ENCODE measurements at places on chromosomes 2 and 18. TPM values are rescaled to one million over a fixed set of nuclear protein-coding genes. Genes with fewer than 3 reads are reported as not detected.

Gene BMPR2
- 8.7 TPM for total RNA-seq

Gene PSTPIP2
- total RNA-seq = 13.5 TPM

Gene CD302
- 0.56 TPM for total RNA-seq

Gene CASP10
- 15.9 TPM for total RNA-seq

Gene IL37
- not detected for total RNA-seq

Gene KCNG2
- total RNA-seq = not detected

Gene IL36G
- total RNA-seq = not detected

Gene TMEM182
- total RNA-seq = 3.8 TPM

Gene FBLN7
- total RNA-seq = 40.2 TPM

GRCh38 chr2:121192576-121192975 lies 92.4 kb downstream of the TFCP2L1 start:
- no peak for DNase-seq

DNA sequence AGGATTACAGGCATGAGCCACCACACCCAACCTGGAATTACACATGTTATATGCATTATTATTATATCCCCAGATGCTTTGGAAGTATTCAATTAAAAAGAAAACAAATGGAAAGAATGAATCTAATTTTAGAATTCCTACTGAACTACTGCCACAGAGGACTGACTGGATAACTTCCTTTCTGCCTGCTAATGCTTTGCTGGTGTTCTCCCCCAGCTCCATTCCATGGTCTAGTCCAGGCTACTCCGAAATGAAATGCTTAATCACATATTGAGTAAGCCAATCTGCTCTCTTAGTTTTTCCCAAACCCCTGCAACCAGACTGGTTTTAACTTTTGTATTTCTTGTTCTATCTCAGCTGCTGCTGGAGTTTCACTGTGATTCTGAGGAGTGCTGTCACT lies 519.1 kb downstream of the SOX11 start:
- no peak for DNase-seq

DNA sequence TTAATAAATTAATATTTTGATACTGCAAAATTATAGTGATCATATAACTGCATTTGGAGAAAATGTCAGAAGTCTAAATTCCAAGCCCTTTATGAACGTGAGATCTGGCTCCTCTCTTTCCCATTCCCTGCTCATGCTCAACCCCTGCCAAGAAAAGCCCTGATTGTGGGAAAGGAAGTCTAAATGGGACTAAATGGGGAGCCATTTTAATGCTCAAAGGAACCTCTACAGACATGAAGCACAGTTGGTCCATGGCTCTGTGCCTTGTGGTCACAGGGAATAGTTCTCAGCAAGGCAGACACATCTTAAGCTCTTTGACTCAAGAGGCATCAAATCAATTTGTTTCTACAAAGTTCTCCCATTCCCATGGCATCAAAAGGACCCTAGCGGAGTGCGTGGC lies 29.3 kb upstream of the INSIG2 start:
- no peak for DNase-seq

GRCh38 chr2:12043131-12043530 lies 296.7 kb downstream of the LPIN1 start:
- no peak for DNase-seq

- no peak for DNase-seq
These were observed 816 bp downstream of the GALNT14 start for GRCh38 chr2:31137211-31138036.

DNA sequence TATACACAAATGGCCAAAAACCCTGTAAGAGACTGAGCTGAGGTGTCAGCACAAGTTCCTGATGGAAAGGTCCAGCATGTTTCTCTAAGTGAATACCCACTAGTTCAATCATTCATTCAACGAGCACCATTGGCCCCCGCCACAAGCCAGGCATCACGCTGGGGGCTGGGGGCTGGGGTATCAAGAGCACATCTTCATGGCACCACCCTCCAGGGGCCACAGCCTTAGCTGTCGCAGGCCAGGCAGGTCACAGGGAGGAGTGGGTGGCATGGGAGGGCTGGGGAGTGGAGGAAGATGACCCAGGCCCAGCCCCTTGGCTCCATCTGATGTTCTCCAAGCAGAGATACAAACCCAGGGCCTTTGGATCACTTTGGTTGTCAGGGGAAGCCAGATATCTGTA lies 97.9 kb downstream of the ACKR3 start:
- DNase-seq = no peak

- no peak for DNase-seq
These were observed 17.3 kb downstream of the CCDC93 start for GRCh38 chr2:117996525-117996924.

DNA sequence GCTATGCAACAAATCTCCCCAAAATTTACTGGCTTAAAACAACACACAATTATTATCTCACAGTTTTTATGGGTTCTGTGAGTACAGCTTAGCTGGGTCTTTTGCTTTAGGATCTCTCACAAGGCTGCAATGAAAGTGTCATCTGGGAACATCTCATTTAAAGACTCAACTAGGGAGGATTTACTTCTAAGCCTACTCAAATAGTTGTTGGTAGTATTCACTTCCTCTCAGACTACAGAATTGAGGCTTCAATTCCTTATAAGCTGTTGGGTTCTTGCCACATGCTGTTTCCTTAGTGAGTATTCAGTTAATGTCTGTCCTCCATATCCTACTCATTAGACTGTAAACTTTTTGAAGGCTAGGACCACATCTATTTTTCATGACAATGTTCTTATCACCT lies 72.3 kb downstream of the MDH1 start:
- no peak for DNase-seq

DNA sequence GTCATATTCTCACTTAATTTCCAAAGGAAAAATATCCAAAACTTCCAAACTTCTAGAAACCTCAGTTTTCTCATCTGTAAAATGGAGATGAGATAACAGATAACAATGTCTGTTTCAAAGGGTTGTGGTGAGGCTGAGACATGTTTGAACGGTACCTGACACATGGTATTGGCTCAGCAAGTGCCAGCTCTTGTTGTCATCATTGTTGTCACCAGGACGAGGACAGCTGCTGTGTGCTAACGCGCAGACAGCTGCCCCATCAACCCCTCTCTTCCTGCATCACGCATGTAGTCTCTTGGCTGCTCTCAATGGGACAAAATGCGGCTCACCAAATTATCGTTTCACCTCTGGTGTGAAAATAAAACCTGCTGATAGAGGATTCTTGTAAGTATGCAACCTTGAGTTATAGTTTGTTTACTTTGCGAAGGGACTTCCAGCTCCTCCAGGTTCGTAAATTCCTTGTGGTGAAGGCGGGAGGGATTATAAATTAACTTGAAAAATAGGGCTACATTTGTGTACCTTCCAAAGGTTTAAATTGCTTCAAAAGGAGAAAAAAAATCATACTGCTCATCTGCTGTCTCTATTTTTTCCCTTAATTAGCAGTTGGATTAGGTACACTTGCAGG lies 605.4 kb downstream of the BCL11A start:
- no peak for DNase-seq

DNA sequence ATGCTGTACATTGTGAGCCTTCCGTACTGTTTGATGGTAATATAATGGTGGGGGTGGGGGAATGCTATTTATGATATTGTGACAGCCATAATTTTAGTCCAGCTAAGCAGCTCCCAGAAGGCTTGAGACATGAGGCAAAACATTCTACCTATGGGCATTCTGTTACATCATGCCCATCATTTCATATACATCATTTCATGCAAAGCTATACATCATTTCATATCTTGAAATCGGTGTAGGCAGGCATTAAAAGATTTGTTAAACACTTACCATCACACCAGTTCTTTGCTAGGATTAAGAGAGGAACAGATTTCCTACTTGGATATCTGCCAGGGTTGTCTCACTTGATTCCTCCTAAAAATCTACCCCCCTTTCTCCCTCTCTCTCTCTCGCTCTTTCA lies 84.5 kb downstream of the COL5A2 start:
- DNase-seq = no peak

GRCh38 chr2:98518101-98518500 lies 73.4 kb downstream of the INPP4A start:
- DNase-seq = peak; percentile 72

GRCh38 chr2:217922101-217923006 lies 80.4 kb downstream of the TNS1 start:
- DNase-seq = no peak

- DNase-seq = no peak
These were observed 167.4 kb upstream of the RAB6C start for GRCh38 chr2:129812071-129812470.

DNA sequence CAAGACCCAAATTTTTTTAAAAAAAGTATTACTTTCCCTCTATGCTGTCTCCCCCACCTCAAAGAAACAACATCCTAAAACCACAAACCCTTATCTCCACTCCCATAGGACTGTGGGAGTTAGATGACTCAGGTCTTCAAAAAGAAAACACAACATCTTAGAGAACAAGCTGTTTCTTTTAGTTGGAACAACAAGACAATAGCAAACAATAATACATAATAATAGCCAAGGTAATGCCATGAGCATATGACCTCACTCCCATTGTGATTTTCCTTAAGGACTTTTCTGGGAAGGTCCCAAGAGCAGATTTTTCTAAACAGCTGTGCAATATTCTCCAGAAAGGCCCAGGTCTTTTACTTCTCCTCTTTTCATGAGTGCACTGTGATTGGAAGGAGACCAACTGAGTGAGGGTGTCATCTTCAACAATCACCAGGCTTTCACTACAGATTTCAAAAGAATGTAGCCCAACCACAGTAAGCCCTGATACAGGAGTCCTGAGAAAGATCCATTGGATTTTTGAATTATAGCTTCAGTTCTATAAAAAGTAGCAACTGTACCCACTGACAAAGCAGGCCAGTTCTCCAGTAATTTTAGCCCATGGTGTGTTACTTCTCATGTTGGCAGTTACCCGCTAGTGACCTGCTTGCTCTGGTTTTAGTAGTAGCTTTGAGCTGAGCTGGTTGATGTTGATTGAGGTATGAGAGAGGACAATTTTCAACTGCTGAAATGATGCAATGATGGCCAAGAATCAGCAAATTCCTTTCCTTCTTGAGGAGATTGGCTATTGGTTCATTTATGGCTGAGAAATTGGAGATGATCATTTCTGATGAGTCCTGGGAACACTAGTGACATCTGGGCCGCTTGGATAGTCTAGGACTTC lies 144.5 kb upstream of the TCF4 start:
- no peak for DNase-seq

DNA sequence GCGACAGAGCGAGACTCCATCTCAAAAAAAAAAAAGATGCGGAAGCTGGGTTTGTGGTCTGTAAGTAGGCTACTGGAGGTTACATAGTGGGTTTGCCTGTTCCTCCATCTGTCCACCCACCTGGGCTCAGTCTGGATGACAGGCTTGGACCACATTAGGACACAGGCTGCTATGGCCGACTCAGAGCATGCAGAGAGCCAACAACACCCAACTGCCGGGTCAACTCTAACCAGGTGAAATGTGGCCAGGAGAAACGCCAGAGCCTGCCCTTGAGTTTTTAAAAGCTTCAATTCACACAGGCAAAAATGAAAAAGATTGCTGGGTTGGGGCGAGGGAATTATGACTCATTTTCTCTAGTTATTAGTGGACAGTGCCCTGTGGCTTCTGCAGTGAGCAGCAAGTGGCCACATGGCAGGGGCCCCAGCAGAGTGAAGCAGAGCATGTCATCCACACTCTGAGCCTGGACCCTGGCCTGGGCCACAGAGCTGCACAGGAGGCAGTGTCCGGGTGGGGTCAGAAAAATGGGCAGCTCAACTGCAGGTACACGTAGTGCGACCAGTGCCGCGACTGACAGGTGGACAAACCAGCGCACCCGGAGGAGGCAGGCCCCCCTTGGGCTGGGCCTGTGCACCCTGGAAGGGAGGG lies 67.4 kb downstream of the BIN1 start:
- DNase-seq = peak; percentile 38

DNA sequence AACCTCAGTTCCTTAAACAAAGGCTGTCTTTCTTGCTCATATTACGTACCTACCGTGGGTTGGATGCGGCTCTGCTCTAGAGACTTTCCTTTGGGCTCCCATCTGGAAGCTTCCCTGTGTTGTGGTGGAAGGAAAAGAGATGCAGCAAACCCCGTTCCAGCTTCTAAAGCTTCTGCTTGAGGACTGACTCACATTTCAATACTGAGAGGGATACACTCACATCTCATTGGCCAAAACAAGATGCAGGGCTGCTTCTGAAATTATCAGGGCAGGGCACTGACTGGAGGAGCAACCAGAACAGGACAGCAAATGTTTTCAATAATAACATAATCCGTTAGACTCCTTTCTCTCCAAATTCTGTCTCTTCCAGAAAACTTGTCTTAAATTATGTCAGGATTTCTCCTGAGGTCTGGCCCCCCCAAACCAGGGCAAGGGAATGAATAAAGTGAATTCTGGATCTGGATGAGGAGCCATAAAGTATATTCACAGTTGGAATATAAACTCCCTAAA lies 4.5 kb upstream of the MYO5B start:
- DNase-seq = no peak

GRCh38 chr2:165428926-165429325 lies 40.6 kb upstream of the CSRNP3 start:
- DNase-seq = no peak

DNA sequence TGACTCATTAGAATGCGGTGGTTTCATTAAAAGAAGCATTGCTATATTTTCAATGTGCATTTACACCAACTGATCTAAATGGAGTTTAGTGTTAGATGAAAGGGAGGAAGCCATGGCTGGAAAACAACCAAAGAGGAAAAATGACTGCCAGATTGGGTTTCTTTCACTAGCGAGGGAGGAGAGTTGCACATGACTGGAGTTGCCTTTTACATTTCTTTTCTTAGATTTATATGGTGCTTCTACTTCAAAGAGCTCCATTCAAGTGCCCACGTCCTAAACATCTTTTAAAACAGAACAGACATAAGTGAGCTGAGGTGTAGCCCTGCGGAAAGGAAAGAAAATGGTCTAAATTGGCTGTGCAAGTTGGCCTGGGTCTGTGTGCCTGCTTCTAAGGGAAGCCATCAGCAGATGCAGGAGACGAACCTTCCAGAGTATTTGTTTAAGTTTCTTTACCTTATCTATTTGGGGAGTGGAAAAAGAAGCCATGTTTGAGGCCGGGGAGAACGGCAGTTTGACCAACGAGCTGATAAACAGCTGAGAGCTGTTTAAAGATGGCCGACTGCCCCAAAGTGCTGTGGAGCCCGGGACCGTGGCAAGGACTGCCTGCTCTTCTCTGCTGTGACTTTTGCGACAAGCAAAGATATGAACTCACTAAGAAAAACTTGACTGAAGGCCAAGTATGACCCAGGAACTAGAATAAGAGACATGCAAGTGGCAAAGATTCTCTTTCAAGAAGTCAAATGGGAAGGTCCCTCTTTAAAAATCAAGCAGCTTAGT lies 327.0 kb downstream of the ZNF516 start:
- DNase-seq = no peak
